ENCODE measurements at places on chromosomes 6 and 20. TPM values are rescaled to one million over a fixed set of nuclear protein-coding genes. Genes with fewer than 3 reads are reported as not detected.

GRCh38 chr20:54011346-54011745 is 59.0 kb downstream of the BCAS1 start:
- DNase-seq, result no peak

- DNase-seq, result no peak
Observed at GRCh38 chr20:14559612-14560011, 222.2 kb upstream of the FLRT3 start.

DNA sequence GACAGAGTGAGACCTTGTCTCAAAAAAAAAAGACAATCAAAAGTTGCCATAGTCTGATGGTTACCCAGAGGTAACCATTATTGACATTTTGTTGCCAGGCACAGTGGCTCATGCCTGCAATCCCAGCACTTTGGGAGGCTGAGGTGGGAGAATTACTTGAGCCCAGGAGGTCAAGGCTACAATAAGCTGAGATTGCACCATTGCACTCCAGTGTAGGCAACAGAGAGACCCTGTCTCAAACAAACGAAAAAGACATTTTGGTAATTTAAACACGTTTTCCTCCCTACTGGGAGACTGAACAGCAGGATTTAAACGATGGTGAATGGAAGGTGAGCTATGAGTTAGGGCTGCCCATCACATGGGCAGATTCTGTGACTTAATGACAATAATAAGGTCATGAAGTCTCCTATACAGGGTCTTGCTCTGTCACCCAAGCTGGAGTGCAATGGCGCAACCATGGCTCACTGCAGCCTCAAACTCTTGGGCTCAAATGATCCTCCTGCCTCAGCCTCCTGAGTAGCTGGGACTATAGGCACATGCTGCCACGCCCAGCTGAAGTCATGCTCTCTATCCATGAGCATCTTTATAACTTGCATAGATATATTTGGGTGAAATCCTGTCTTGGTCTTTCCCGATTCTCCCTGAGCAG is 4.2 kb upstream of the ASXL1 start:
- DNase-seq, result no peak

GRCh38 chr20:57082357-57082945 is 184.0 kb downstream of the BMP7 start:
- DNase-seq, result no peak

GRCh38 chr20:58596244-58596643 is 54.8 kb upstream of the STX16 start:
- no peak for DNase-seq

- DNase-seq, result no peak
Observed at GRCh38 chr20:50309280-50309763, 118.7 kb downstream of the CEBPB start.

GRCh38 chr20:23528867-23529431 is 38.0 kb downstream of the CST8 start:
- DNase-seq, result no peak

NT5E gene
- total RNA-seq, result 123 TPM

MRPL18 gene
- total RNA-seq, result 63.0 TPM

SLC22A3 gene
- not detected for total RNA-seq

All from dermis microvascular lymphatic vessel endothelial cell (primary cell).